ENCODE measurements at places on chromosomes 5 and 9. TPM values are rescaled to one million over a fixed set of nuclear protein-coding genes. Genes with fewer than 3 reads are reported as not detected.

GRCh38 chr5:150616024-150616470 lies 24.4 kb upstream of the SYNPO start:
- no peak for DNase-seq

DNA sequence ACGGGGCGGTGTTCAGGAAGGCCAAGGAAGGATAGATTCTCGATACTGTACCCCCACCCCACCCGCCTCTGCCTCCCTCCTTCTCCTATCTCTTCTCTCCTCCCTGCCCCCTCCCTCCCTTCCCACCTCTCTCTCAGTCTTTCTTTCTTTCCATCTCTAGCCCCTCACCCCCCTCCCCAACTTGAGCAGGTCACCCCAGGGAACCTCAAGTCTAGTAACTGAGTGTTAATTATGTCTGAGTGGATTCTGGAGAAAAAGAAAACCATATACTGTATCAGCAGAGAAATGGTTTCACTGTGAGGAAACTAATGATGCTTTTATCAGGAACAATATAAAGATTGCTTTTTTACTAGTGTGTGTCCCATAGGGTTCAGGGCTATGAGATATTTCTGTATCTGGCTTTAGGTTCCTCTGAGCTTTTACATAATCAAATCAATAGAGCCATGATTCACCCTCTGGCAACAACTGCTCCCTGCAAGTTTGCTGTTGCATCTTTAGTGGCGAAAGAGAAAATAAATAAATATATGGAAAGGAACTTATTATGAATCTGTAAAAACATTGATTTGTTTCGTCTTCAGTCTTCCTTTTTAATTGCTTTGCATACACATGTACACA lies 639.7 kb downstream of the CCDC171 start:
- no peak for DNase-seq

- DNase-seq: no peak
These were observed 95.8 kb upstream of the PANK3 start for GRCh38 chr5:168674893-168675482.

- DNase-seq: no peak
These were observed 55.3 kb downstream of the ARSB start for GRCh38 chr5:78929833-78930232.

GRCh38 chr5:179964015-179964414 lies 56.3 kb upstream of the TBC1D9B start:
- no peak for DNase-seq

GRCh38 chr5:16918156-16918555 lies 17.9 kb downstream of the MYO10 start:
- DNase-seq: no peak

DNA sequence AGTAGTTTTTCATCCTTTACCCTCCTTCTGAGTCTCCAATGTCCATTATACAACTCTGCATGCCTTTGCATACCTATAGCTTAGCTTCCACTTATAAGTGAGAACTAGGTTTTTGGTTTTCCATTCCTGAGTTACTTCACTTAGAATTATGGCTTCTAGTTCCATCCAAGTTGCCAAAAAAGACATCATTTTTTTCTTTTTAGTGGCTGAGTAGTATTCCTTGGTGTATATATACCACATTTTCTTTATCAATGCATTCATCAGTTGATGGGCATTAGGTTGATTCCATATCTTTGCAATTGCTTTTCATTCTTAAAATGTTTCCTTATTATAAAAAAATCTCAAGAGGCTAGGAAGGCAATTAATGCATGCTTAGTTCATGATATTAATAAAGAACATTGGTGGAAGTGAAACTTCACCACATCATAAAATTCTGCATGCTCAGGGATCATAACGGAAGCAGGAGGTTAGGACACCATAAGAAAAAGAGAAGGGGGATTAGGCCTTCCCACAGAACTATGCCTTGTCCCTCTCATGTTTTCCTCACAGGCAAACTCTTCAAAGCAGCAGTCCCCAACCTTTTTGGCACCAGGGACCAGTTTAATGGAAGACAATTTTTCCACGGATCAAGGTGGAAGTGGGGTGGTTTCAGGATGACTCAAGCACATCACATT lies 105.2 kb downstream of the FRMD3 start:
- no peak for DNase-seq

DNA sequence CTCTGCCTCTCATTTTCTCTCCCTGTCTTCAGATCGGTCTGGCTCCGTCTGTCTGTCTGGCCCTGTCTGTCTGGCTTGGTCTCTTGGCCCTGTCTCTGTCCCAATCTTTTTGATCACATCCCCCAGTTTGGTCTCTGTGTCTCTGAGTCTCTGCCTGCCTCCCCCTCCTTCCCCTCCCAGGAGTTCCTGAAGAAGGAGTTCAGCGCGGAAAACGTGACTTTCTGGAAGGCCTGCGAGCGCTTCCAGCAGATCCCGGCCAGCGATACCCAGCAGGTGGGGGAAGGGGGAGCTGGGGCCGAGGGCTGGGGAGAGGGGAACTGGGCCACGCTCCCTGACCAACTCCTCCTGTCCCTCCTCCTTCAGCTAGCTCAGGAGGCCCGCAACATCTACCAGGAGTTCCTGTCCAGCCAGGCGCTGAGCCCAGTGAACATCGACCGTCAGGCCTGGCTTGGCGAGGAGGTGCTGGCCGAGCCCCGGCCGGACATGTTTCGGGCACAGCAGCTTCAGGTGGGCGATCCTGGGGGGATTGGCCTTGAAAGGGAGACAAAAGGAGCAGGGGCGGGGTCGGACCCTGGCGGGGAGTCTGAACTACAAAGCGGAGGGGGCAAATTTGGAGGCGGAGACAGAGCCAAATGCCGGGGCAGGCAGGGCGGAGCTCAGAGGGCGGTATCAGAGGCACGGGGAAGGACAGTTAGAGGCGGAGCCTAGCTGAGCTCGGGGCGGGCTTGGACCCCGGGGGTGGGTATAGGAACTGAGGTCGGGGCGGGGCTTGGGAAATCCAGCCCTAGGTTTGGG lies 9.0 kb downstream of the RGS14 start:
- DNase-seq: peak; percentile 95

- no peak for DNase-seq
These were observed 32.8 kb downstream of the GALNT10 start for GRCh38 chr5:154223320-154223719.

DNA sequence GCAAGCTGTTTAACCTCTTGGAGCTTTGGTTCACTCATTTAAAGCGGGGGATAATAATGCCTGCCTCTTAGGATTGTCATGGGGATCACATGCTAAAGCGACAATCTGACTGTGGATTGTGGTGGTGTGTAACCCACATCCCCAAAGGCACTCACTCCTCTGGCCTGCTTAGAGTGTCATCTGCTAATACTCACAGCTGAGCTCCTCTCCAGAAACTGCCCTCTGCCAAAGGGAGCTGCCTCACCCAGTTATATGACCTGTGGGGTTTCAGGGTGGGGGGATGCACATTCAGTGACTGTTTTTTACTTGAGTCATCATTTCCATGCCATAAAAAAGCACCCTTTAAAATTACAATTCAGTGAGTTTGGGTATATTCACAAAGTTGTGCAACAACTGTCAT lies 110.0 kb upstream of the SPOCK1 start:
- no peak for DNase-seq

DNA sequence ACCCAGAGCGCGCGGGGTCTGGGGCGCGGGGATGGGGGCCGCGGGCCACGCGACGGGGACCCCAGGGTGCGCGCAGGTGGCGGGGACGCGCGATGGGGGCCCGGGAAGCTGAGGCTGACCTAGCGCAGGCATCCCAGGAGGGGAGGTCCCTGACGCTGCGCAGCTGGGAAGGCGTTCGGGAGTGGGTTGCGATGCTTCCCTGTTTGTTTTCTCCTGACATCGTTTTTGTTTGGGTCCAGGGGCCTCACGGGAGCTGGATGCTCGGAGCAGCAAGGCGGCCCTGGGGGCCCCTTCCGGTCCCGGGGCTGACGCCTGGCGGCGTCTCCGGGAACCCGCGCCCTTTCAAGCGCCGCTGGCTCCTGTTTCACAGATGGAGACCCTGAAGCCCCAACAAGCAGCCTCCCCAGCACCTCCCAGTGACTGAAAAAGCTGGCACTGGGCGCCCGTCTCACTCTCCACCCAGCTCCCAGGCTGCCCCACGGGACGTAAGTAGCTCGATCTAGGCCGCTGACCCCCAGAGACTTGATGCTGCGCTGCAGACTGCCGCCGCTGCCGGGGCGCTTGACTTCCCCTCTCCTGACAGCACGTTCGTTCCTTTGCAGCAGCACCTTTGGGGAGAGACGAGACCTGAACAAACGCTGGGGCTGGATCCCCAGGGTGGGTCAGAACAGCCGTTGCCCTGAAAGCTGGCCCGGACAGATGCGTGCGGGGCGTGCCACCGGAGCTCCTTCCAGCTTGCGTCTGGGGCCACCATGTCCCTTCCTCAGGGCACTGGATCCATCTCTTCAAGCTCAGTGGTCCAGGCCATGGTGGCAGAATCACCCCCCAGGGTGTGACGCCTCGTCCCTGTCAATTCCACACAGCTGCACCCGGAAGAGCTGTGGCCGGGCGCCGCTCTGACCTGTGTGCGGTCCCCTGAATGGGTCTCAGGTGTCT lies 593 bp downstream of the BRD3OS start:
- DNase-seq: peak; percentile 57

- DNase-seq: no peak
These were observed 36.0 kb upstream of the GOLM1 start for GRCh38 chr9:86135371-86135770.

- no peak for DNase-seq
These were observed 213.8 kb downstream of the GAPVD1 start for GRCh38 chr9:125475385-125475784.

GRCh38 chr9:36827593-36827992 lies 206.5 kb downstream of the PAX5 start:
- no peak for DNase-seq

DNA sequence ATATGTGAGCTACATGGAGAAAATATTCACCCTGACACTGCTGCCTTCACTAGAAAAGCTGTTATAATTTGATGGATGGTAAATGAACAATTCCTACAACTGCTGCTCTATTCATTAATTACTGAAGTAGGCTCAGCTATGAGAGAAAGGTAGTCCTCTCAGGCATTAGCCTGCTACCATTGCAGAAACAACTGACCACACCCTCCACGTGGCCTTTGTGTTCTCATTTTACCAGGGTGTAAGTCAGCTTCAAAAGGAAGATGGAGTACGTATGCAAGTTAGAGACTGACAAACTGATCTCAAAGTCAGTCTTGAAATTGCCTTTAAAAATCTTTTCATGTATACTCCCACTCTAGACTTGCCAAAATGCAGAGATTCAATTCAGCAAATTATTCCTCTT lies 26.3 kb upstream of the TPD52L3 start:
- no peak for DNase-seq

DNA sequence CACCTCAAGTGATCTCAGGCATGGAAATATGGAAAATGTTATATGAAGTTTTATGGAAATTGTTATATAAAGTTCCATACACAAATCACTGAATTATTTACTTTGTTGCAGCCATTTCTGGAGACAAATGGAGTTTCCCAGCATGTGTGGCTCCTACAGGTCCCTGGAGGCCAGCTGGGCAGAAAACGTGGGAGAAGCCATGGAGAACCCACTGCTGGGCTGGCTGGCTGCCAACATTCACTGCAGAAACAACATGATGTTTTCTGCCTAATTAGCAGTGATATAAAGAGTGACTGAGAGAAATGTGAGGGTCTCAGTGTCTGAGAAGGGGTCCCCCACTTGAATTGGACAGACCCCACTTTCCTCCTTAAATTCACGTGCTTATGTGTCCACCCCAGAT lies 208.8 kb upstream of the IRX2 start:
- peak; percentile 0 for DNase-seq

- DNase-seq: peak; percentile 93
These were observed 472 bp upstream of the UBTD2 start for GRCh38 chr5:172283862-172284610.

- DNase-seq: no peak
These were observed 54.9 kb downstream of the SLC44A1 start for GRCh38 chr9:105299190-105299854.

GRCh38 chr5:138488481-138488945 lies 23.2 kb downstream of the EGR1 start:
- no peak for DNase-seq

DNA sequence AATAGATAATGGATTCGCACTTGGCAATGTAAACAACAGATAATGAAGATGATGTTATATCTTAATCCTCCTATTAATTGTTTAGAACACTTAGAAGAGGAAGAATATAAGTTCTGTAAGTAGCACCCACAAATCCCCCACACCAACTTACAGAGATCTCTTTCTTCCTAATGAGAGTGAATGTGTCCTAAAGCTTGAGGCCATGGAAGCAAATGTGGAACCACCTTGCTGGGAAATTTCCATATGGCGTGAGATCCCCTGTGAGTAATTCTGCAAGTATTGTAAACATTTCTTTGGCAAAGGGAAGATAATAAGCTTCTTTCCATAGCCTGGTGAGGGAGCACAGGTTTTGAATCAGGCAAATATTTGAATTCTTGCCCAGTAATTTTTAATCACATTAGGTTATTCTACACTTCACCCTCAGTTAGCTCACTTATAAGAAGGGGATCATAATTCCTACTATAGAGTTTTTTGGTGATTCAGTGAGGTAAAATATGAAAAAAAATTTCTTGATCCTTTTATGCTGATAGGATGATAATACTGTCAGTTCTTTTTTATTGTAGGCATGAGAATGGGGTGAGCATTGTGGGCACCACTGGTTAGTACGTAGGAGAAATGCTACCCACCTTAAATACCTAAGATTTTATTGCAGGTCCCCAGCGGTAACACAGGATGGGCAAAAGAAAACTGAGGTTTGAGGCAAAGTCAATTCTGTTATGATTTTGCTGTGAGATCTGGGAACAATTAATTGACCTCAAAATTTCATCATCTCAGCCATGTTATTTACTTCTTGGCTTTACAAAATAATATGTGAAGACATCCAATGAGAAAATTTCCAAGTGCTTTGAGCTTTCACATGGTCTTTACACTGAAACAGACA lies 574.8 kb downstream of the PSAT1 start:
- no peak for DNase-seq

- DNase-seq: no peak
These were observed 35.0 kb upstream of the ARAP3 start for GRCh38 chr5:141717043-141717442.

DNA sequence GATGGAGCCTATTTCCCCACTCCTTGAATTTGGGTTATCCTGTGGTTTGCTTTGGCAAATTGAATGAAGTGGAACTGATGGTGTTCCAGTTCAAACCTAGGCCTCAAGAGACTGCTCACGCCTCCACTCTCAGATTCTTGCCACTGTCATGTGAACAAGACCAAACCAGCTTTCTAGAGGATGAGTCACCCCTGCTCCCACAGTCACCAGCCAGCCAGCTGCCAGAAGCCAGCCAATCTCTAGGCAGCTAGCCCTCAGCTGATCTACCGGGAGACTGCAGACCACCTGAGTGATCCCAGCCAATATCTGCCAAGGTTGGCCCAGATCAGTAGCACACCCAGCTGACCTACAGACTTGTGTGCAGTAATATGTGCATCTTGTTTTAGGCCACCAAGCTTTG lies 300.6 kb downstream of the TMEM38B start:
- no peak for DNase-seq

- DNase-seq: no peak
These were observed 33.5 kb downstream of the LNPEP start for GRCh38 chr5:96969366-96969765.

The NTMT1 gene
- 36.3 TPM for polyA plus RNA-seq

The PTGER4 gene
- polyA plus RNA-seq: 3.9 TPM

The SELENOP gene
- polyA plus RNA-seq: 231 TPM

The PHAX gene
- polyA plus RNA-seq: 15.8 TPM

The GCNT4 gene
- 0.54 TPM for polyA plus RNA-seq

The CCNJL gene
- polyA plus RNA-seq: 10.4 TPM

The SAXO1 gene
- polyA plus RNA-seq: 0.02 TPM

The ARHGEF28 gene
- 3.0 TPM for polyA plus RNA-seq

The SIT1 gene
- 0.87 TPM for polyA plus RNA-seq

The FOXD4L5 gene
- not detected for polyA plus RNA-seq

The PRDM12 gene
- polyA plus RNA-seq: not detected

The NTNG2 gene
- polyA plus RNA-seq: 2.2 TPM

The IGFBPL1 gene
- polyA plus RNA-seq: 0.23 TPM

The TMEM252 gene
- polyA plus RNA-seq: not detected

The DDX4 gene
- not detected for polyA plus RNA-seq

The F2RL1 gene
- 3.8 TPM for polyA plus RNA-seq

All from lung (tissue), 17 donors.